Left lung (tissue), 14 donors: ENCODE measurements at places on chromosomes 7 and 10. TPM values are rescaled to one million over a fixed set of nuclear protein-coding genes. Genes with fewer than 3 reads are reported as not detected.

The FMC1 gene
- total RNA-seq: 11.1 TPM

DNA sequence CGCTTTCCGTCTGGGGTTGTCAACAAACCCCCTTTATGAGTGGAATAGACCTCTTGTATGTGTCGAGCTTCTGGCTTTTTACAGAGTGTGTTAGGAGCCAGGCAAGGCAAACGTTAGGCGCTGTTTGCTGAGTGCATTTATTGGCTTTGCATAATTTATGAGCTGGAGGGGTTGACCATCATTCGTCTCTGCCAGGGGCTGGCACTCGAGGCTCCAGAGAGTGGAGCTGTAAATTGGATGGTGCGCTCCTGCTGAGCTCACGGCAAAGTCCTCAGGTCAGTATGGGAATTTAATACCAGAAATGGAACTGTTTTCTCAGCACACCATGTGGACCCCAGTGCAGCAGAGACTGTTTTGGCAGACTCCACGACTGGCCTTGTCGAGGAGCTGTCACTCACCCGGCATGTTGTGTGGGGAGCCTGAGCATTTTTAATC, 699.4 kb upstream of the GALNT17 start:
- DNase-seq: no peak

- no peak for DNase-seq
These were observed 40.9 kb downstream of the C1GALT1 start for GRCh38 chr7:7223250-7223649.

DNA sequence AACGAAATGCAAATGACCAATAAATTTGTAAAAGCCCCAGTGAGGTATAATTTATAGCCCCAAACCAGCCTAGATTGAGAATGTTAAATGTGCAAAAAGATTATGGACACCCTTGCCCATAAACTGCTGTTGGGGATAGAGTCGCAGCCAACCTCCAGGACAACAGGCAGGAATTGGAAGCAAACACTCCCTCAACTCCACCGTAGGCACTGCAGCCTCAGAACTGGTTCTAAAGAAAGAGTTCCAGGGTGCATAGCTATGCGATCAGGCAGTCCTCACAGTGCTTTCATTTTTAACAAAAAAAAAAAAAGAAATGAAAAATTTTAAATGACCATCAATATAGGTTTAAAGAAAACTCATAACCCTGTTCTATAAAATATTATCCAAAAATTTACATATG, 86.2 kb downstream of the CXCL12 start:
- no peak for DNase-seq

DNA sequence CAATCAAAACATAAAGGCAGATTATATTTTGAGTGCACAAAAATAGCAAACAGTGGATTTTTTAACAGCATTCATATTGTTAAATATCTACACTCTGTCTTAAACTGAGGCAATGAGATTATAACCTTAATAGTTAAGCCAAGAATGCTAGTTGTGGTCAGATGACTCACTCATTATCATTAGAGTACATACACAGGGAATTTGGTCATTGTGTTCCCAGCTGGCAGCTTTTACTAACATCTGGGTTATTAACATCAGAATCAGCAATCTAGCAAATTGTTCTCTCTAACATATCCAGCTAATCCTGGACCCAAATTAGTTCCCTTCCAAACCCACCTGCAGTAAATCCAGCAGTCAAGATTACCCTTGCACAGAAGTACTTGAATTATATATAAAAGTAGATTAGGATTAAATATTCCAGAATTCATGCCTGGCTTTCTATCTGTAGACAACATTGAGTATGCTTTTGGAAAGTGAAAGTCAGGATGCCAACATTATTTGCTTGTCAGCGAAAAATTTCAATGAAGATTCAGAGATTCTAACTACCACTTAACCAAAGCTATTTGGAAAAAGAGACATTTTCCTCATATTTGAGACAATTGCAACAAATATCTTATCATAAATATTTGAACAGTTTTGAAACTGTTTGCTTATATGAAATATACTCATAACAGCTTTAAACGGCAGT, 1035.6 kb upstream of the PHF14 start:
- no peak for DNase-seq

GRCh38 chr7:150974468-150975391, 3.4 kb downstream of the KCNH2 start:
- DNase-seq: no peak

- no peak for DNase-seq
These were observed 20.1 kb upstream of the TBXAS1 start for GRCh38 chr7:139808846-139809442.

GRCh38 chr7:155064186-155064585, 5.9 kb upstream of the HTR5A start:
- DNase-seq: no peak

DNA sequence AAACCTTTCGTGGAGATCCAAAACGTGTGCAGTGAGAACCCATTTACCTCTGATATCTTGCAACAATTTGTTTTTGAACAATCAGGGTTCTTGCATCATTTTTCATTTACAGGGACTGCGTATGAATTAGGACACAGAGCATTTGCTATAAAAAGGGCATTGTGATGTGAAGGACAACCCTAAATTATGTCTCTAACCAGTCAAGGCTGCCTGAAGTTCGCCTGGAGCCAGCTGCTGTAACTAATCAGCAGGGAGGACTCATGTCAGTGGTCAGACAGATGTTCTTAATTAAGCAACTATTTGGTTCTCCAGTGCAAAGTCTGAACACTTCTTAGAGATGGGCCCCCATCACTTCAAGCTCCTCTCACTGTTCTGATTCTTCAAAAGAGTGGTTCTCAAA, 674.8 kb downstream of the KCNMA1 start:
- DNase-seq: no peak

GRCh38 chr7:104074529-104074928, 85.1 kb upstream of the RELN start:
- DNase-seq: no peak

- no peak for DNase-seq
These were observed 67.7 kb downstream of the TACR2 start for GRCh38 chr10:69348816-69349541.

GRCh38 chr10:117175901-117176534, 21.3 kb upstream of the KCNK18 start:
- DNase-seq: no peak

DNA sequence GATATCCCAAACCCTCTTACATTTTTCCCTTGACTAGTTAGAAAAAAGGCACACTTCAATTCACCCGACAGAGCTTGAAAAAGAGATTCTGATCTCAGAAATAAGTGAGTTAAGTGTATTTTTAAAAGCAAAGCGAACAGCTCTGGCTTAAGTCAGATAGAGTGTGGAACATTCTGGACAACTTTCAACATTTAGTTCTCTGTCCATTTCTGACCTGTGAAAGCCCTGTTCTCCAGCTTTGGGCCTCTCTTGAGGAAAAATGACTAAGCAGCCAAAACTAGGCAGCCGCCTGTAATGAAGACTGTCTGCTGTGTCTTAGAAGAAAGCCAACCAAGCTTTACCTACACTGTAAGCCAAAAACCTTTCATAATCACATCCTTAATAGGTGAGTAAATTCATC, 50.5 kb downstream of the CDK6 start:
- DNase-seq: no peak
